CD8-positive, alpha-beta memory T cell (primary cell): ENCODE measurements at places on chromosomes 3 and 15. TPM values are rescaled to one million over a fixed set of nuclear protein-coding genes. Genes with fewer than 3 reads are reported as not detected.

GRCh38 chr15:98437752-98438151 lies 210.6 kb upstream of the IGF1R start:
- H3K4me1 ChIP-seq = no peaks in the 10 kb centered on the region
- H3K36me3 ChIP-seq = no peaks in the 10 kb centered on the region
- no peaks in the 10 kb centered on the region for H3K27me3 ChIP-seq
- H3K4me3 ChIP-seq = no peak overlapping the region

The PXYLP1 gene
- total RNA-seq = 9.5 TPM

DNA sequence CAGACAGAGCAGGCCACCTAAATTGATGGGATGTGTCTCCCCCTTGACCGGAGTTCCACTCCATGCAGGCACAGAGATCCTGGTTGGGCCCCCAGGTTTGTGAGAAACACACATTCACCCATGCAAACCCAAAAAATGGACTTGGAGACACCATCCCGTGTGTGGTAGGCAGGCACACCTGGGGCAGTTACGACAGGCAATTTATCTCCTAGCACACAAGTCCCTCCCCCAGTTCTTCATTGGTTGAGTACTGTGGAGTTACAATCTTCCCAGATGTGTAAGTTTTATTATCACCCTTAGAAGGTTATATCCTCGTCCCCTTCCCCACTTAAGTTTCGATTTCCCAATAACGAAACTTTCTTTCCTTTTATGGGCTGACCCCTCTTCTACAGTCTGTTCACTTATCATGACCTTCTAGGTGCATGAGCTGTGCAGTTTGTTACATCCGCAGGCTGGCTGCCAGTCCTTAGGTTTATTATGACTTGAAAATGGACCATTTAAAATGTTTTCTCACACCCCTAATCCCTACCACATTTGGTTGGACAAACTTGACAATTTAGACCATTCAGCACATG lies 27.3 kb downstream of the ARL8B start:
- H3K4me3 ChIP-seq = no peak overlapping the region
- H3K27ac ChIP-seq = no peak overlapping the region
- no peaks in the 10 kb centered on the region for H3K36me3 ChIP-seq
- peaks cover 9% of the 10 kb centered on the region for H3K4me1 ChIP-seq

- H3K4me1 ChIP-seq = no peaks in the 10 kb centered on the region
- H3K27me3 ChIP-seq = no peaks in the 10 kb centered on the region
- H3K36me3 ChIP-seq = no peaks in the 10 kb centered on the region
- no peak overlapping the region for H3K27ac ChIP-seq
These were observed 588.7 kb upstream of the CBLB start for GRCh38 chr3:106457281-106458180.

- peaks cover 18% of the 10 kb centered on the region for H3K36me3 ChIP-seq
- H3K4me3 ChIP-seq = no peak overlapping the region
- H3K27me3 ChIP-seq = no peaks in the 10 kb centered on the region
- DNase-seq = no peak
- no peak overlapping the region for H3K27ac ChIP-seq
These were observed 69.9 kb downstream of the SIDT1 start for GRCh38 chr3:113602256-113602655.

DNA sequence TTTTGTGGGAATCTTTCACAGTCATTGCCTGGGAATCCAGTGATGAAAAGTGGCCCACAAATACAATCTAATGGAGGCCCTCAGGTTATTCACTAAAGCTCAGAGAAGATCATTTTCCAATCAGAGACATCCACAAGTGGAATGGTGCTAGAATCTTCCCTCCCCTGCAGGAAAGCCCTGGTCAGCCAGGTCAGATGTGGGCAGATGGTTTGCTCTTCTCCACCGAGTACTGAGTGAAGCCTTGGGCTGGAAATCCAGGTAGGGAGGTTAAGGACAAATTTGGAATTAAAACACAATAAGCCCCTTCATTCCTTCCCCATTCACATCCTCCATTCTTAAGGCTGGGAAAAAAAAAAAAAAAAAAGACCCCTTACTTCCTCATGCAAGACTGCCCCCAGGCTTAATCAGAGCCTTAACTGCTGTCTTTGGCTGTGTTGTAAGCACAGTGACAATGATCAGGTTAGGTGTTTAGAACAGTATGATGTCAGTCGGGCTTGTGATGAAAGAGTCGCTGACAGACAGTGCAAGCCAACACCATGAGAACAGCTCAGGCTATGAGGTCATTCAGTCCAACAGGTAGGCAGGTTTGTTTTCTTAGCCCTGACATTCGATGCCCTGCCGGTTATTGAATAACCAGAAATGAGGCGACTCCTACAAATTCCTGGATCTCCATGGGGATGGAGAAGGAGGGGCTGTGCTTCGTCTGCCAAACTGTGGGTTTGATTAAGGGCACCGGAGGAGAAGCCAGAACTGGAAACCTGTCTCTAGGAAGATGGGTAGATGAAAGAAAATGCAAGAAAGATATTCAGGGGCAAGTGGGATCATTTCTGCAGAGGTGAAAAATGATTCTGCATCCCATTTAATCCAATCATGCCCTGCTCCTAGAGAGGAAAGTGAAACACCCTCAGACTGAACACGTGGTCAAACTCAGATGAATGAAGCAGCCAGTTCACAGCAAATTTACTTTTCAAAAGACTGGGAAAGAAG lies 23.5 kb upstream of the HES1 start:
- H3K27me3 ChIP-seq = no peaks in the 10 kb centered on the region
- DNase-seq = no peak
- no peaks in the 10 kb centered on the region for H3K4me1 ChIP-seq
- H3K4me3 ChIP-seq = no peak overlapping the region

GRCh38 chr3:122826278-122826677 lies 31.4 kb downstream of the SLC49A4 start:
- no peaks in the 10 kb centered on the region for H3K4me1 ChIP-seq
- peaks cover 5% of the 10 kb centered on the region for H3K36me3 ChIP-seq
- H3K27ac ChIP-seq = no peak overlapping the region
- no peaks in the 10 kb centered on the region for H3K27me3 ChIP-seq
- H3K4me3 ChIP-seq = no peak overlapping the region

The TM6SF1 gene
- total RNA-seq = 0.55 TPM

DNA sequence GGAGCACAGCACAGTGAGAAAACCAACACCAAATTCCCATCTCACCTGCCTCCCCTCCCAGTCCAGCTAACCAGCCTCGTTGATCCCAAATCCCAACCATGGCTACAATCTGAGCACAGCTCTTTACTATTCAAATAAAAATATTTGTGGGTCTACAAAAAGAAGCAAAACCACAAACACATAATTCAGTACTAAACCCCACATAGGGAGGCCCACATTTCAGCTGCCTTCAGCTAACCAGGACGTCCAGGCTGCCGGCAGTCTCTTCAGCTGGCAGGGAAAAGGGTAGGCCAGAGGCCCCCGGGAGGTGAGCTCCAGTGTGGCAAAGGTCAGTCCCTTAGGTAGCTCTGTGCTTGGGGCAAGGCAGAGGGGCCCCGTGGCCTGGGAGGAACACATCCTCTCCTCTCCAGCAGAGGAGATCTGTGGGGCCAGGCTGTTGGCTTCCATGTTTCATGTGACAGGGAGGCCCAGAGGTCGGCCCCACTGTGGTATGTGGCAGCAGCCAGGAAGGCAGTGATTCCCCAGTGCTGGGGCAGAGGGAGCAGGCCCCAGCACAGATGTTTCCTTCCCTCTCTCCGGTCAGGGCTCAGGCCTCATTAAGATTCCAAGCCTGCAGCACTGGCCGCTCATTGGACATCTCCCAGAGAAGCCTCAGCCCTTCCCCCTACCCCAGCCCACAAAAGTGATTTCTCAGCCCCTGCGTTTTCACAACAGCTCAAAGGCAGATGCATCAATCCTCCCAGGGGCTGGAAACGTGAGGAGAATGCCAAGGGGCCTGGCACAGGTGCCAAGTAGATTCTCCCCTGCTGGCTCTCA lies 381.4 kb downstream of the NTRK3 start:
- H3K27me3 ChIP-seq = no peaks in the 10 kb centered on the region
- DNase-seq = no peak
- no peaks in the 10 kb centered on the region for H3K4me1 ChIP-seq

- H3K27me3 ChIP-seq = no peaks in the 10 kb centered on the region
- H3K4me3 ChIP-seq = no peak overlapping the region
- no peak for DNase-seq
These were observed 3.9 kb downstream of the KATNBL1 start for GRCh38 chr15:34206011-34206410.

GRCh38 chr3:385151-385550 lies 188.6 kb downstream of the CHL1 start:
- no peaks in the 10 kb centered on the region for H3K27me3 ChIP-seq
- no peaks in the 10 kb centered on the region for H3K4me1 ChIP-seq
- H3K4me3 ChIP-seq = no peak overlapping the region
- H3K36me3 ChIP-seq = no peaks in the 10 kb centered on the region
- DNase-seq = no peak

DNA sequence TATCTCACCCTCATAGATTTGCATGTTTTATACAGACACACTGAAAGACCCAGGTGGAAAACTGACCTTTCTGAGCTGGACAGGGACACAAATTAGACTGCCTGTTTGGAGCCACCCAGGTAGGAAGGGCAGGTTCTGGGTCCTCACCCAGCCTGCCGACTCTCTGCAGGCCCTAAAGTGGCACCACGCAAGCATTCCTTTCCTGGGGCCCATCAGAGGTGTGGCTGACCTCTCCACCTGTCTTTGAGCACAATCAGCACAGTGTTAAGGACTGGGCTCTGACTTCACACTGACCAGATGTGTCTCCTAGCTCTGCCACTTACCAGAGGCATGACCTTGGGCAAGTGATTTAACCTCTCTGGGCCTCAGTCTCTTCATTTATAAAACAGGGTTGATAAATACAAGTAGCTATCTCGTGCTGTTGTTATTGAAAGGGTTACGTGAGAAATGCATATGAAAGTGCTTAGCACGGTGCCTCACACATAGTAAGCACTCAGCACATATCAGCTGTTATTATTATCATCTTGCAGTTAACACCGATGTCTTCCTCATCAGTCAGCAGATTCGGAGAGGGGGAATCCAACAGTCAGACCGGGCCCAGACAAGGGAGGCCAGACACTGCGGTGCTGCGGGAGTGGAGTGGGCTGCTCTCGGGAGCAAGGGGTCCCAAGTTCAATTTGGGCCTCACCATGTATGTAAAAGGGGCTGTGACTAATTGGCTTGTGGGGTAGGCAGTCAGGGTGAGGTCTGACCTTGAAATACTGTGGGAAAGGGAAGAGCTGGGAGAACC lies 2.0 kb upstream of the TBC1D2B start:
- H3K27ac ChIP-seq = no peak overlapping the region
- H3K27me3 ChIP-seq = no peaks in the 10 kb centered on the region
- no peaks in the 10 kb centered on the region for H3K36me3 ChIP-seq
- no peak overlapping the region for H3K4me3 ChIP-seq
- no peak for DNase-seq

The MKRN3 gene
- total RNA-seq = 1.1 TPM

- H3K27ac ChIP-seq = no peak overlapping the region
- H3K4me3 ChIP-seq = no peak overlapping the region
- no peak for DNase-seq
- no peaks in the 10 kb centered on the region for H3K4me1 ChIP-seq
These were observed 1134.9 kb downstream of the ROBO2 start for GRCh38 chr3:78174821-78175220.

- no peak overlapping the region for H3K27ac ChIP-seq
- H3K27me3 ChIP-seq = no peaks in the 10 kb centered on the region
- no peaks in the 10 kb centered on the region for H3K4me1 ChIP-seq
- no peaks in the 10 kb centered on the region for H3K36me3 ChIP-seq
- no peak for DNase-seq
- no peak overlapping the region for H3K4me3 ChIP-seq
These were observed 14.6 kb upstream of the LMOD3 start for GRCh38 chr3:69137005-69137404.

- H3K27me3 ChIP-seq = no peaks in the 10 kb centered on the region
- H3K36me3 ChIP-seq = no peaks in the 10 kb centered on the region
- no peak overlapping the region for H3K4me3 ChIP-seq
- peaks cover 8% of the 10 kb centered on the region for H3K4me1 ChIP-seq
- no peak for DNase-seq
These were observed 58.3 kb downstream of the LRIG1 start for GRCh38 chr3:66442254-66443117.

GRCh38 chr15:57662091-57662744 lies 44.3 kb upstream of the POLR2M start:
- H3K4me3 ChIP-seq = no peak overlapping the region
- no peaks in the 10 kb centered on the region for H3K36me3 ChIP-seq
- no peaks in the 10 kb centered on the region for H3K27me3 ChIP-seq
- H3K4me1 ChIP-seq = no peaks in the 10 kb centered on the region
- DNase-seq = no peak
- H3K27ac ChIP-seq = no peak overlapping the region

GRCh38 chr3:119738741-119739140 lies 35.9 kb downstream of the CFAP91 start:
- DNase-seq = no peak
- no peak overlapping the region for H3K4me3 ChIP-seq
- no peaks in the 10 kb centered on the region for H3K4me1 ChIP-seq
- H3K27ac ChIP-seq = no peak overlapping the region

DNA sequence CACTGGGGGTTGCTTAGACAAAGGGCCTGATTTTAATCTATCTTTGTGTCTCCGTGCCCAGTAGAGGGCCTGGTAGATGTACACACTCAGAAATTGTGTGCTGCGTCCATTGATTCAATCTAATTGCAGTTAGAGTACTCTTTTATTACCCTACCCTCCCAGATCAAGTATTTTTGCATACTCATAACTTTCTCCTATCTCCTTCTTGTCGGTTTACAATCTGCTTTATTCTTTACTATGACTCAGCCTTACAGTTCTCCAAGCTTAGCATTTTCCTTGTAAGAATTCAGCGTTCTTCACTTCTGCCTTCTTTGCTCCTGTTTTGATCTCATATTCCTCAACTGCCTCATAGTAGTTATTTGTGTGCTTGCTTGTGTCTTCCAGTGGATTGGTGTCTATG lies 124.5 kb upstream of the ARRDC4 start:
- no peaks in the 10 kb centered on the region for H3K4me1 ChIP-seq
- no peak overlapping the region for H3K4me3 ChIP-seq
- DNase-seq = no peak
- H3K36me3 ChIP-seq = no peaks in the 10 kb centered on the region
- no peaks in the 10 kb centered on the region for H3K27me3 ChIP-seq
- H3K27ac ChIP-seq = no peak overlapping the region

- H3K4me3 ChIP-seq = no peak overlapping the region
- no peaks in the 10 kb centered on the region for H3K4me1 ChIP-seq
- no peaks in the 10 kb centered on the region for H3K36me3 ChIP-seq
- H3K27ac ChIP-seq = no peak overlapping the region
- no peaks in the 10 kb centered on the region for H3K27me3 ChIP-seq
- no peak for DNase-seq
These were observed 161.5 kb downstream of the ARRDC4 start for GRCh38 chr15:98121957-98122356.
